ENCODE measurements at places on chromosomes 7 and 10.

DNA sequence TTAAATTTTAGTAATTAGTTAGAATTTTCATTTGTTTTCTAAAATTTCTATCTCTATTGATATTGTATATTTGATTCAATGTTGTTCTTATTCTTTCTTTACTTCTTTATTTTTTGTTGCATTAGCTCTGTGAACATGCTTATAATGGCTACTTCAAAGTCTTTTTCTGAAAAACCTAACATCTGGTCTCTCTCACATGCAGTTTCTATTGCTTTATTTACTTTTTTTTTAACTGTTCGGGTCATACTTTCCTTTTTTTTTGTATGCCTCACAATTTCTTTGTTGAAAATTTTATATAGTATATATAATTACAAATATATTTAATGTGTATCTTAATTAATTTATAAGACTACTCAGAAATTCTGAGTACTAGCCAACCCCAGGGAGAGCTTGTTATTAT is 52.1 kb upstream of the PLXDC2 start:
- no peak for DNase-seq

- no peak for DNase-seq
Measured at GRCh38 chr7:112864380-112864779, 74.2 kb upstream of the TMEM168 start.

- DNase-seq = no peak
Measured at GRCh38 chr10:43166880-43167497, 28.7 kb downstream of the CSGALNACT2 start.

DNA sequence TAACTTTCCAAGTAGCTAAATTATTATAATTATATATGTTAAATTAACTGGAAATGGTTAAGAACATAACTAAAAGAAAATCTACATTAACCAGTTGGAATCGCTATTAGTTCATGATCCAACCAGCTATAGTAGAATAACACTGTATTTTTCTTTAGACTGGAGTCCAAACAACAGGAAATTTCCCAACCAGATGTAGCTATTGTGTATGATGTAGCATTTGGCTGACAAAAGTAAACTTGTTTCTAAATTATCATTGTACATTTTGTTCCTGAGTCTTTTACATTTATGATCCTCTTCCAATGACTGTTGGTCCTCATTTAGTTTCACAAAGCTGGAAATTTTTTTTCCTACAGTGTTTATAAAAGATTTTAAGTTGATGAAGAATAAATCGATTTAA is 62.1 kb downstream of the PAPSS2 start:
- no peak for DNase-seq

- no peak for DNase-seq
Measured at GRCh38 chr7:127245002-127245401, 7.7 kb downstream of the GRM8 start.

DNA sequence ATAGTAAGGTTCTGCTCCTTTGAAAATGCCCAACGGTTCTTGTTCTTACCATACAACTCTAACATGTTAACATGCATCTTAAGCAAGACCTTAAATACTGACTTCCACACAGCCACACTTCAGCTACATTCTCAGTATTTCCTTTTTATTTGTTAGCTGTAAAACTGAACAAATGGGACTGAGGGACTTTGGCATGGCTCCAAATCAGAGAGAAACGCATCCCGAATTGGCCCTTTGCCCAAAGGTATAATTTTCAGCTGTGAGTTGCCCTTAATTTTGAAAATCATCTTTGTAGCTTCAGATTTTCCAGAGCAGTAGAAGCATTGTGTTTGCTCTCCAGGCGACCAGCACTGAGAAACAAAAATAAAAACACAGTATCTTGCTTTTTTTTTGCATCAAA is 56.4 kb downstream of the NEUROD6 start:
- DNase-seq = no peak

- no peak for DNase-seq
Measured at GRCh38 chr7:133023370-133024071, 58.4 kb downstream of the CHCHD3 start.

DNA sequence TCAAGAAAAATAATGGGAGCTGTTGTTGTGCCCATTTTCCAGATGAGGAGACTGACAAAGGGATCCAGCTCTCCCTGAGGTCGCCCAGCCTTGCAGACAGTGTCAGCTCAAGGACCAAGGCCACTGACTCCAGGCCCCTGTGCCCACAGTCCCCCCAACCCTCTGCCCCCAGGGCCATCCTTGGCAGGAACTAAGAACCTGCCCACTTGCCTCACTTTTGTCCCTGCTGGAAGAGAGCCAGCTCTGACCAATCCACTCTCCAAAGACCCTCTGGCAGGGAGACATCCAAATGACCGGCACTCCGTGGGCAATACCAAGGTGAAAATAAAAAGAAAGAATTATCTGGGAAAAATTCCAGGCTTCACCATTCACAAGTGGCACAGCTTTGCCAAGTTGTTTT is 101.3 kb downstream of the TCERG1L start:
- DNase-seq = no peak

GRCh38 chr7:55588379-55588699 is 16.0 kb upstream of the VOPP1 start:
- DNase-seq = no peak

DNA sequence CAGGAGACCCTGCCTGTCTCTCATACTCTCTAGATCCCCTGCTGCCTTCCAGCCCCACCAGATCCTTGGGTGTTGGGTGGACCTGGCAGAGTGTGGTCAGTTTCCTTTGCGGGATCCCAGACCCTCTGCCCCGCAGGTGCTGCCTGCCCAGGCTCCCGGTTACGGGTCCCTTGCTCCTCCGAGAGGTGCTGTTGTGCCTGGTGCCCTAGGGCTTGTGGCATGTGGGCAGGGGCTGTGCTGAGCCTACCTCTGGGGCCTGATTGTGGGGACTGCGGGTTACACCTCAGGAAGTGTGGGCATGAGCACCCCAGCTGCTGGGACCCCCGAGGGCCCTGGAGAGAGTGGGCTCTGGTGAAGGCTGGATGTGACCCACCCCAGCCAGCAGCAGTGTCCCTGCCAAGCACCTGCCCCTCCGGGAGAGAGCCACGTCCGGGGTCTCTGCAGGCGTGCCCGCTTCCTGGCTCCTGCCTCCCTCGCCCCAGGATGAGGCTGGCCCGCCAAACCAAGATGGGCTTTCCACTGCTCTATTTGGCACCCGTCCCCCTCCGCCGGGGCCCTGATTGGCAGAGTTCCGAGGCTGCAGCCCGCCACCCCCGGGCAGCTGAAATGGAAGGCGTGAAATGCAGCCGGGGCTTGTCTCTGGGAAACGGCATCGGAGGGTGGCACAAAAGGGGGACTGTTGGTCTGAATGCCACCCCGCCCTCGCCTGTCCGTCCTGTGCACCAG is 17.0 kb downstream of the CLIP2 start:
- DNase-seq = no peak

- DNase-seq = no peak
Measured at GRCh38 chr10:115827231-115828009, 445.6 kb downstream of the GFRA1 start.

- DNase-seq = no peak
Measured at GRCh38 chr10:74901867-74902450, 75.6 kb downstream of the KAT6B start.

GRCh38 chr7:100835903-100836811 is 8.8 kb upstream of the EPHB4 start:
- no peak for DNase-seq

GRCh38 chr7:13603661-13604060 is 385.8 kb downstream of the ETV1 start:
- DNase-seq = no peak

- DNase-seq = no peak
Measured at GRCh38 chr7:18803923-18804322, 308.4 kb downstream of the HDAC9 start.

- DNase-seq = no peak
Measured at GRCh38 chr7:123028339-123028738, 32.8 kb upstream of the TAS2R16 start.

Measured in activated naive CD4-positive, alpha-beta T cell (primary cell).